ENCODE measurements at places on chromosomes 12 and 14.

- DNase-seq = no peak
Observed at GRCh38 chr12:709455-710020, 42.8 kb upstream of the WNK1 start.

GRCh38 chr12:68287106-68287505, 33.7 kb upstream of the IL22 start:
- no peak for DNase-seq

- peak; percentile 38 for DNase-seq
Observed at GRCh38 chr14:94423453-94424056, 29.0 kb downstream of the SERPINA11 start.

DNA sequence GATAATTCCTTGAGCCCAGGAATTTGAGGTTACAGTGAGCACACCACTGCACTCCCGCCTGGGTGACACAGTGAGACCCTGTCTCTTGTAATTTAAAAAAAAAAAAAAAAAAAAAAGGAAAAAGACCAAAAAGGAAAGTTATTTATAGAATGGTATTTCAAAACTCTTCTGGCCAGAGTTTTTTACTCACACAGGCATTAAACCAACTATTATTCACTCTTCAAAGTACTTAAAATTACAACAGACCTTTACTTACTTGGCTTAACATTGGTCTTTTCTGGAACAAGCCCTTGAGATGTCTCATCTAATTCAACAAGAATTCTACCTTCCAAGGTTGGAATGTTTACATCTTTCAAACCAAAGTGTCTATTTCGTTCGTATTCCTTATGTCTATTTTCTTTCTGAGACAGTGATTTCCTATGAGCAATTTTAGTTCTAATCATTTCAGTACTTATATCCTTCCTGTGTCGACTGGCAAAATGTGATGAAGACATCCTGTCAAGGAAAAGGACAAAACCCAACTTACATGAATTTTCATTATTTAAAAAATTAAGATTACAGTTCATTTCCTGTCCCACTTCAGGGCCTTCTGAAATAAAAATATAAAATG, 2.6 kb downstream of the DLGAP5 start:
- no peak for DNase-seq

GRCh38 chr12:77965790-77966189, 135.1 kb downstream of the NAV3 start:
- no peak for DNase-seq

- DNase-seq = no peak
Observed at GRCh38 chr12:116416166-116416565, 138.7 kb upstream of the MED13L start.

GRCh38 chr12:74514098-74514872, 23.4 kb upstream of the ATXN7L3B start:
- DNase-seq = no peak

- no peak for DNase-seq
Observed at GRCh38 chr12:114963846-114964245, 279.9 kb upstream of the TBX3 start.
